ENCODE measurements at places on chromosomes 16 and 17.

GRCh38 chr16:85858984-85859817, 39.8 kb upstream of the IRF8 start:
- no peak for ATAC-seq

DNA sequence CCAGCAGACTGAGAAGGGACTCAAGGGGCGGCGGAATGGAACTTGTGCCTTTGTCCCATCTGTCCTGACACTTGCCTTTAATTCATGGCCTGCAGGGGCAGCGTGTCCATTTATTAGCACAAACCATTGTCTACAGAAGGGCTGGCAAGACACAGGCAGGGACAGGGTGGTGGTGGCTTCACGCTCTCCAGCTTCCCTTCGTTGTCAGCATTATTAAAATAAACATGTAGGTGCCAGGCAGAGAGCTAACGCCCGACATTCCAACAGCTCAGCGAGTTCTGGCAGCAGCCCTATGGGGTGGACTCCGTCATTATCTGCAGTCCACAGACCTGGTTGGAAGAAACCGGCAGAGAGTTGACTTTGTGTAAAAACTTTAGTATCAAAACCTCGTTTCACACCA, 16.3 kb downstream of the DNAI2 start:
- no peak for ATAC-seq

- ATAC-seq = no peak
These were observed 1.0 kb upstream of the MGRN1 start for GRCh38 chr16:4623593-4623992.

DNA sequence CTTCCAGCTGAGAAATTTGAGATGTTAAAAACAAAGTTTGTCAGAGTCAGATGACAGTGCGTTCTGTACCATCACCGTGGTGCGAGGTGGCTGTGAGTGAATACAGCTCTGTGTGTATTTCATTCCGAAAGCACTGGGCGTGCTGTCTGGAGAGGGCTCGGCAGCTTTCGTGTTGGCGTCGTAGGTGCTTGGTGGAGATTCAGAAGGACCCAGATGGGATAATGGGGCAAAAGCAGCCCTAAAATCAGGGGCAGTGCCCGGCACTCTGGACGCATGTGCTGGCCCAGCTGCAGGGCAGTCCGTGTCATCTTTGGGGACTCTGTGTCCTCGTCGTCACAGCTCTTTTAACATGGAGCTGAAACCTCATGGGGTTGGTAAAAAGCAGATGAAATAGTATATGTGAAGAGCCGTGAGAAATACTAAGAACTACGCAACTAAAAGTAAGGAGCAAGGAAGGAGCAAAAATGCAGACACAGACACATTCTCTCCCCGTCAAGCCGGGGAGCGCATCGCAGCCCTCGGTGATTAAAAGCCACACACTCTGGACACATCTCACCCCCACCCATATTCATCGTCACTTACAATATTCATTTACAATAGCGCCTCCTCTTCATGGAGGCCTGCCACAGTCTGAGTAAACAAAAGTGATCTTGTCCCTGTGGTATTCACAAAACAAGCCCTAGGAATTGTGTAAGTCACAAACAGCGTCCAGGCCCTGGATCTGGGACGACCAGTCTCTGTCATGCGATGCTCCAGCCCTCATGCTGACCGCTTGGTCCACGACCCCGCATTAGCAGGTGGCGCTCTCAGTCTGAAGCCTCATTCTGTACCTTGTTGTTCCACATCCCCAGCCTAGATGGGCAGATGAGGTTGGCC, 206.7 kb downstream of the RPTOR start:
- ATAC-seq = no peak

- ATAC-seq = peak; percentile 91
These were observed at the start of gene TBX21 for GRCh38 chr17:47733047-47733673. Gene TBX21 (plus strand): TSS chr17:47733236. CDS start chr17:47733455, 219 bp downstream.

DNA sequence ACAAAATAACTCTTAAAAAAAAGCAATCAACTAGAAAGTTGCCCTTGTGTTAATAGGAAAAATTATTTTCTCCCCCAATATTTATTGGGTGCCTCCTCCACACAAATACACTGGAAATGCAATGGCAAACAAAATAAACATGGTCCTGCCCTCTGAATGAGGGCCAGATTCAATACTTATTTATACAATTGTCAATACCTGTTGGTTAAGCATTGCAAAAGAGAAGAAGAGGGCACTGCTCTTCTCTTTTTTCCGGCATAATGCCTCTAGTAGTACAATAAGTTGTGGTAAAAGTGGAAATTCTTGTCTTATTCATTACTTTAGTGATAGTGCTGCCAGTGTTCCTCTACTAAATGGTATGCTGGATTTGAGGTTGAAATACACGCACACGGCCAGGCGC, 22.5 kb upstream of the ALDH3A2 start:
- ATAC-seq = no peak

- ATAC-seq = peak; percentile 42
These were observed 5.2 kb downstream of the CCR7 start for GRCh38 chr17:40559954-40560591.

- ATAC-seq = no peak
These were observed 67.0 kb downstream of the MPRIP start for GRCh38 chr17:17109256-17109655.

DNA sequence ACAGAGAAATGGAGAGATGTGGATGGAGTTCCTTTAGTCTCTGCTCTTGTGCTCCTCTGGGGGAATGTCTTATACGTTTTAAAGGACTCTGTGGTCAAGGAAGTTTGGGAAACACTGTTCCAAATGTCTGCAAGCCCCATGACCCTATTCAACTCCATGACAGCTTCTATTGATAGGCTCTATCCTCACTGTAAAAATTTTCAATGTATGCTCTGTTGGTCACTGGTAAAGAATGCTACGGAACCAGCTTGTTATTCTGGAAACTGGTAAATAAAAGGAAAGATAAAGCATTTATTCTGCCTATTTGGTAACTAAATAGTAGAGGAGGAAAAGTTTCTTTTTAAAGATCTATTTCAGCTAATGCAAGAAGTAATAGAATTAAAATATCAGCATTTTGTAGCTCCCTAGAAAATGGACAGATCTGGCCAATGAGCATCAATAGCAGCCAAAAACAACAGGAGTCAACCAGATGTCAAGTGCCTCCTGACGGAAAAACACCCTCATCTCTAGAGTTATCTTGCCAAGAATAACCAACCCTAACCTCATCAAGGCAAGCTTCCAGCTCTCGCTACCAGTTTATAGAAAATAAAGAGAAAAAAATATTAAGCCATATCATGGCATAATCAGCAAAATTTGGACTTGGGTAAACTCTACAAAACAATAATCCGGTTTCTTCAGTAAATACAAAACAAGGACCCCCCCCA, 16.1 kb downstream of the GDE1 start:
- ATAC-seq = no peak

- peak; percentile 88 for ATAC-seq
These were observed 22.6 kb upstream of the MPHOSPH6 start for GRCh38 chr16:82192665-82193064.

DNA sequence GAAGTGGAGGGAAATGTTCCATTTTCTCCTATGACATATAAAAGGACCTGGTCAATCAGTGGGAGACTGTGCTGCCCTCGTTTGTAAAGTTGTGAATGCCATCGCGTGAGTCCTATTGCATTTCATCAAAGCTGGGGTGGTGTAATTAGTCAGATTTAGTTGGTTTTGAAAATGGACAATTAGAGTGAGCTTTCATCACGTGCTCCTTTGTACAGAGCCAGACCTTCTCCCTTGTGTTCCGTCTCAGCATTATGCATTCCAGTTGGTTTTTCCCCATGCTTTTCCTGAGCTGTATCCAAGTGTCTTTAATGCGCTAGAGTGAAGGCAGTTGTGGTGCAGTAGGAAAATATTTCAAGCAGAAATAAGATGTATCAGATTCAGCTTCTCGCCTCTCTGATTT, 10.4 kb downstream of the SEC14L1 start:
- no peak for ATAC-seq

- no peak for ATAC-seq
These were observed 409.6 kb downstream of the GRIN2A start for GRCh38 chr16:9772526-9773225.

- no peak for ATAC-seq
These were observed 1108.0 kb downstream of the CDH11 start for GRCh38 chr16:64013856-64014255.

DNA sequence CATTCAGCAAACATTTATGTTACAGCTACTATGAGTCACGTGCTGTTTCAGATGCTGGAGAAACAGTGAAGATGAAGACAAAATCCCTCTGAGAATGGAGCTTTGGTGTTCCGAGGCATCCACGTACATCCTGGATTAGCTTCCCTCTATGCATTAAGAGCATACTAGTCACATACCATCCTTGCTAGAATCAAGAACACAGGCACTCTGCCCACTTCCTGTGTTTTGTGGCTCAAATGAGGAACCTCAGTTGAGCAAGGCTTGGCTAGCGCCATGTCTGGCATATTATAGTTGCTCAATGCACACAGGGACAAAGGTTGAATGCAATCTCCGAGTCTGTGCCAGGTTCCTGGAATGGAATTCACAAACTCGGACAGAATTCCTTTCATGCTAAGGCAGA, 297.5 kb downstream of the XYLT1 start:
- ATAC-seq = peak; percentile 85

DNA sequence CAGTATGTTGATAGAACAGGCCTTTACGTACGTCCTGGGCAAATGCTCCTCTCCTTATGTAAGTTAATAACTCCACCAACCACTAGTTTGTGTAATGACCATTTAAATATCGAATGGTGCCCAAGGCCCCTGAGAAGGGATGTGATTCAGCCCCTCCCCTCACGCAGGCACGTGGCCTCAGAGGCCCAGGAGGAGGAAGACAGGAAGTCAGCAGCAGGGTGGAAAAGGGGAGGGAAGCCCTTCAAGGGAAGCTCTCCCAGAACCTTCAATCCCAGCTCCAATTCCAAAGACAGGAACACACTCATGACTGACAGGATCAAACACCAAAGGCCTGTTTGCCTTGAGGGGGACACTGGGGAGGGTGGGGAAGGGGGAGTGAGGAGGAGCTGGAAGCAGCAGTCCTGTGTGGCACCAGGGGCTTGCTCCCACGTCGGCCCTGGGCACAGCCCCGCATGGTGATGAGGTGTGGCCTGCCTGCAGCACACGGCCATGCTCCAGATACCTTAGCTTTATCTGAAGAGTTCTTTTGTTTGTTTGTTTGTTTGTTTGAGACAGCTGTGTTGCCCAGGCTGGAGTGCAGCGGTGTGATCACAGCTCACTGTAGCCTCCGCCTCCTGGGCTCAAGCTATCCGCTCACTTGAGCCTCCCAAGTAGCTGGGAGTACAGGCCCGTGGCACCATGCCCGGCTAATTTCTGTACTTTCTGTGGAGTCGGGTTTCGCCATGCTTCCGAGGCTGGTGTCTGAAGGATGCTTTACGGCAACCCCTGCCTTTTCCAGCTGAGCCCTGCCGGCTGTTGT, 105.0 kb downstream of the ZNF778 start:
- ATAC-seq = no peak

DNA sequence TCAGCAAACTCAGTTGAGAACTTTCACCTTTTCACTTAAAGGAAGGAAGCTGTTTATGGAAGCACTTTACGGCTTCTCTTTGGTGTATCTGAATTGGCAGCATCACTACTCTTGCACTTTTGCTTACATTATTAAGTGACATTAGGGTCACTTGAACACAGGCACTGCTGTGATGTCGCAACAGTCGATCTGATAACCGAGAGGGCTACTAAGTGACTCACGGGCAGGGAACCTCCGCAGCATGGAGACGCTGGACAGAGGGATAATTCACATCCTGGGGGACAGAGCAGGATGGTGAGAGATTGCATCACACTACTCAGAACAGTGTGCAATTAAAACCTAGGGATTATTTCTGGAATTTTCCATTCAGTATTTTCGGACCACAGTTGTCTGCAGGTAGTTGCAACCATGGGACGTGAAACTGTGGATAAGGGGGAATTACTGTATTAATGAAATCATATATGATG, 56.5 kb downstream of the DNAH2 start:
- ATAC-seq = no peak

DNA sequence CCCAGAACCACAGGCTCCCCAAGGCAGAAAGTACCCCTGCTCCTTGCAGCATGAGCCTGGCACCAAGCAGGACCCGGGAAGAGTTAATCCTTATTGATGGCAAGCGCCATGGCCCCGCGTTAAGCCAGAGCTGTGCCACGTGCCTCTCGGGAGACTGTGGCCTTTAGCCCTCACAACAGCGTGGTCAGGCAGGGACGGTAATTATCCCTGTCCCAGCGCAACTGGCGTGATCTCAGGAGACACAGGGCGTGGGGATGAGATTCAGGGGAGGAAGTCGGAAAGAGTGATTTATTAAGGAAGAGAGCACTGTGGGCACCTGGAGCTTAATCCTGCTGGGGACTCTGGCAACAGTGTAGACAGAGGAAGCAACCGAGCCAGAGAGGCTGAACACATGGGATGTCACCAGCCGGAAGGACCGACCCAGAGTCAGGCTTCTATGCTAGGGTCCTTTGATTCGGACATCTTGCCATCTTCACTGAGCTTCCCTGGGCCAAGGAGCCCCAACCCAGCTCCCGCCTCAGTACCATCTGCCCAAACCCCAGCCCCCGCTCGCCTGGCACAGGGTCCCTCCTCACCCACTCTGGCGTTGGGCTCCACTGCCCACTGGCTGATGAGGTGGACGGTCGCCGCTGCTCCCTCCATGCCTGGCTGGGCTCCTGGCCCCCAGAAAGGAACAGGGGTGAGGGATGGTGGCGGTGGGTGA, 16.9 kb downstream of the OTOP3 start:
- ATAC-seq = no peak

GRCh38 chr16:89099905-89100304, 6.3 kb downstream of the ACSF3 start:
- ATAC-seq = no peak

- no peak for ATAC-seq
These were observed 3.7 kb downstream of the CCNF start for GRCh38 chr16:2432801-2433505.

DNA sequence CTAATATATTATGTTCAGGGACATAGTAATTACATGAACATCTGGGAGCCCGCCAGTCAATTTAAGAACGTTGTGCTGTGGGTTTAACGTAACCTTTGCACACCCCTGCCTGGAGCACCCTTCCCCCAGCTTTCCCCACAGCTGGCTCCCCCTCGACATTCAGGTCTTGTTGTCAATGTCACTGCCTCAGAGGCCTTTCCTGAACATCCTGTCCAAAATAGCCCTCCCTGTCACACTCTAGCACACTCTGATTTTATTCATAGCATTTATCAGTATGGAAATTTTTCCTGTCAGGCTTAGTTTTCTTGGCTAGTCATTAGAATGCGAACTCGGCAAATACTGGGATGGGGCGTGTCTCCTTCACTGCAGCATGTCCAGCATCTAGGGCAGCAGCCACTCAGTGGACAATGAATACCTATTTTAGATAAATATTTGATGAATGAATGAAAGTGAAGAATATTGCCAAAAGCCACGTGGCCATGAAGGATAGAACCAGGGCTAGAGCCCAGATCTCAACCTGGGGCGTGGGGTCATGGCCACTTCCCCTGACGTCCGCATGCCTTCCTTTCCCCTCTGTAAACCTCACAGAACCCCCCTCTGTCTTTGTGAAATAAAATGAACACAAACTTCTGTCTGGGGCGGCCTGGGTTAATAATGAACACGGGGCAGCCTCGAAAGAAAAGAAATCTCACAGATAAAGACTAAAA, 10.5 kb downstream of the PIK3R6 start:
- no peak for ATAC-seq
